ENCODE measurements at places on chromosomes 5 and 9.

DNA sequence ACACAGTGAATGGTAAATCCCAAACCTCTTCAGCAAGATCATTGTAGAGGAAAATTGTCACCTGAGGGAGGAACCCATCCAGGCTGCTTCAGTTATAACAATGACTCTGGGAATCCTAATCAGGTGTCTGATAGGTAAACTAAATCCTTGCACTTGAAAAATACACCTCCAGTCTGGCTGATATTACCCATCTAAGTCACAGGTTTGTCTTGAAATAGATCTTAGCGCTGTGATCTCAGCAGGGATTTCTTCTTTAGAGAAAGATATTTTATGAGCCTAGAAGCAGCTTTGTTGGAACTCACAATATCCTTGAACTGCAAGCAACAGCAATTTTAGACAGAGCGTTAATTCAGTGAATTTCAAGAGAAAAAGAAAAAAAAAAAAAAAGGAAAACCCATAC is 149.7 kb downstream of the SGCD start:
- no peaks in the 10 kb centered on the region for H3K4me1 ChIP-seq
- no peaks in the 10 kb centered on the region for H3K27me3 ChIP-seq
- no peaks in the 10 kb centered on the region for H3K36me3 ChIP-seq
- H3K27ac ChIP-seq: no peak overlapping the region
- H3K4me3 ChIP-seq: no peak overlapping the region
- no peak for DNase-seq

DNA sequence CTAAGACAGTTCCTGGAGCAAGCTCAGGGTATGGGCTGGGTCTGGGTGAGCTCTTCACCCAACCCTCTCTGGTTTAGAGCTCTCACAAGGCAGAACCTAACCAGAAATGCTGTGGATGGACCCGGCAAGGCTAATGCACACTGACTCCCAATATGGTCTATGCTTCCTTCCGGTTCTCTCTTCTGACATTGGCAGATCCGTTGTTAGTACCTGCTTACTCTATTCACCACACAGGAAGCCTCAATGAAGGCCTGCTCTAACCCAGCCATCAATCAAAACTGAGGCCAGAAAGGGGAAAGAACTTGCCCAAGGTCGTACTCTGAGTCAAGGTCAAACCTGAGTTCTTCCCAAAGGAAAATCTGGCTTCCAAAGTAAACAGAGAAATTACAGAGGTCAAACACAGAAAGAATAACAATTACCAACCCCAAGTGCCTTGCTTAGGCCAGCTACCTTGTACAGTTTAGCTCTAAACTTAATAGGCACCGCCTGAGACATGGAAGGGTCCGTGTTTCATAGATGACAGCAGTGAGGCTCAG is 46.0 kb upstream of the AKNA start:
- no peaks in the 10 kb centered on the region for H3K36me3 ChIP-seq
- no peaks in the 10 kb centered on the region for H3K27me3 ChIP-seq
- no peaks in the 10 kb centered on the region for H3K4me1 ChIP-seq
- H3K27ac ChIP-seq: no peak overlapping the region
- no peak overlapping the region for H3K4me3 ChIP-seq

GRCh38 chr5:50553560-50553984 is 112.5 kb upstream of the EMB start:
- no peak overlapping the region for H3K27ac ChIP-seq
- H3K27me3 ChIP-seq: no peaks in the 10 kb centered on the region
- no peaks in the 10 kb centered on the region for H3K36me3 ChIP-seq
- DNase-seq: no peak
- no peaks in the 10 kb centered on the region for H3K4me1 ChIP-seq
- H3K4me3 ChIP-seq: no peak overlapping the region

GRCh38 chr5:176629853-176630680 is at the start of the genes EIF4E1B and SNCB:
EIF4E1B (plus strand) TSS chr5:176630675; CDS start chr5:176642788, 12,113 bp downstream.
SNCB (minus strand) TSS chr5:176630534; CDS start chr5:176629654, 880 bp downstream.
- H3K27ac ChIP-seq: no peak within 1 kb of the TSS
- DNase-seq: peak; percentile 66
- peaks cover 79% of the 10 kb centered on the region for H3K27me3 ChIP-seq
- no peaks in the 10 kb centered on the region for H3K36me3 ChIP-seq
- H3K4me3 ChIP-seq: peak within 1 kb of the TSS; percentile 15

- H3K27ac ChIP-seq: no peak overlapping the region
- no peaks in the 10 kb centered on the region for H3K4me1 ChIP-seq
- no peak for DNase-seq
- H3K4me3 ChIP-seq: no peak overlapping the region
Observed at GRCh38 chr5:163248871-163249270, 188.5 kb upstream of the CCNG1 start.

DNA sequence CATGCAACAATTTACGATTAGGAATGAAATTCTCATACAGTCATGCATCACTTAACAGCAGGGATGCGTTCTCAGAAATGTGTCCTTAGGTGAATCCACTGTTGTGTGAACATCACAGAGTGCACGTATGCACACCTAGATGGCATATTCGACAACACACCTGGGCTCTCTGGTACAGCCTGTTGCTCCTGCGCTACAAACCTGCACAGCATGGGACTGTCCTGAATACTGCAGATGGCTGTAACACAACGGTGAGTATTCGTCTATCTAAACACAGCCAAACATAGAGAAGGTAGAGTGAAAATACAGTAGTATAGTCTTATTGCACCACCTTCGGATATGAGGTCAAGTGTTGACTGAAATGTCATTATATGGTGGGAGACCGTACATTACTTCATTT is 44.0 kb upstream of the LCP2 start:
- H3K36me3 ChIP-seq: no peaks in the 10 kb centered on the region
- no peak overlapping the region for H3K4me3 ChIP-seq
- H3K27me3 ChIP-seq: no peaks in the 10 kb centered on the region
- no peak for DNase-seq
- H3K27ac ChIP-seq: no peak overlapping the region

DNA sequence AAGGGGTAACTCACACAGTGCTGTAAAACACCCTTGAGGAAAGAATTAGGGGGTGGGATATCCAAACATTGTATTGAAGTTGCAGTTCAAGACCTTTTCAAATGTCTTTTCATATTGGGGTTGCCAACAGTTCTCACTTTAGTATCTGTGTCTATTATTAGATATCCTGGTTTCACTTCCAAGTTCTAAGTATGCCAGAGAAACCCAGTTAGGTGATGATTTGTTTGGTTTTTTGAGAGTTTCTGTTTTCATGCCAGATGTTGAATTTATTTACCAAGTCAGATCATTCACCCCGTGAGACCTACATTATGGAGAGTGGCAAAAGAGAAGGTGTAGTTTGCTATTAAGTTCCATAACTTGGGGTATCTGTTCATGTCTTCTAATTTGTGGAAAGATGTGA is 64.5 kb downstream of the C9orf152 start:
- H3K4me1 ChIP-seq: no peaks in the 10 kb centered on the region
- no peak for DNase-seq
- peaks cover 4% of the 10 kb centered on the region for H3K36me3 ChIP-seq
- H3K27ac ChIP-seq: peak overlapping the region; percentile 54
- H3K4me3 ChIP-seq: no peak overlapping the region

- H3K36me3 ChIP-seq: no peaks in the 10 kb centered on the region
- H3K27ac ChIP-seq: no peak overlapping the region
- DNase-seq: no peak
- no peaks in the 10 kb centered on the region for H3K27me3 ChIP-seq
Observed at GRCh38 chr5:167576897-167577296, 714.5 kb upstream of the WWC1 start.

- no peak overlapping the region for H3K4me3 ChIP-seq
- H3K27me3 ChIP-seq: no peaks in the 10 kb centered on the region
- H3K27ac ChIP-seq: no peak overlapping the region
- DNase-seq: no peak
Observed at GRCh38 chr5:14221732-14222131, 78.6 kb downstream of the TRIO start.

GRCh38 chr5:65076251-65076869 is 307.6 kb downstream of the CWC27 start:
- H3K27ac ChIP-seq: no peak overlapping the region
- peak; percentile 46 for DNase-seq
- no peak overlapping the region for H3K4me3 ChIP-seq
- H3K36me3 ChIP-seq: no peaks in the 10 kb centered on the region
- H3K4me1 ChIP-seq: no peaks in the 10 kb centered on the region
- H3K27me3 ChIP-seq: no peaks in the 10 kb centered on the region

- H3K27ac ChIP-seq: no peak overlapping the region
- H3K4me1 ChIP-seq: no peaks in the 10 kb centered on the region
- H3K27me3 ChIP-seq: no peaks in the 10 kb centered on the region
Observed at GRCh38 chr9:88006511-88007290, 32.4 kb upstream of the CDK20 start.
